ENCODE measurements at places on chromosomes 13 and 19.

- DNase-seq, result peak; percentile 49
Measured at GRCh38 chr19:47704024-47704423, 9.2 kb upstream of the EHD2 start.

GRCh38 chr13:96810104-96810503, 184.2 kb downstream of the OXGR1 start:
- no peak for DNase-seq

DNA sequence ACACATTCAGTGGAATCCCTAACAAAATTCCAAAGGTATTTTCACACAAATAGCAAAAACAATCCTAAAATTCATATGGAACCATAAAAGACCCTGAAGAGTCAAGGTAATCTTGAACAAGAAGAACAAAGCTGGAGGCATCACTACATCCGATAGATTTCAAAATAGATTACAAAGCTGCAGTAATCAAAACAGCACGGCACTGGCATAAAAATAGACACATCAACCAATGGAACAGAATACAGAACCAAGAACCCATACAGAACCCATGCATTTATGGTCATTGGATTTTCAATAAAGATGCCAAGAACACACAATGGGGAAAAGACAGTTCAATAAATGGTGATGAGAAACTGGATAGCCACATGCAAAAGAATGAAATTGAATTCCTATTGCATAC, 32.5 kb downstream of the ZNF566 start:
- no peak for DNase-seq

DNA sequence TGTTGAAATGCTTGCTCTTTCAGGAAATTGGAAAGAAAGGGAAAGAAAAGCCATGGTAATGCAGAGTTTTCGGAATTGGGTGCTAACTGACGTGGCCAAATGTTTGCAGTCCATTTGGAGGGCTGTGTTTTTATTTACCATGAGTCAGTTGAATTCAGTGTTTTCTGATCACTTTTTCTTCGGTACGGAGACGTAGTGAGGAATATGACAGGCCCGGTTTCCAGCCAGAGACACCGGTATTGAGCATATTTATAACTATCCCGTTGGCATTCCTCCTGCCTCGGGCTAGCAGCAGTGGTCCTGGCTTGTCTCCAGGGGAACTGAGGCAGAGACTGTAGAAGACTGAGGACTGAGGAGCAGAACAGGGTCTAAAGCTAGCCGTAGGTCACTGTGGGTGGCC, 1.0 kb downstream of the CDC16 start:
- no peak for DNase-seq

DNA sequence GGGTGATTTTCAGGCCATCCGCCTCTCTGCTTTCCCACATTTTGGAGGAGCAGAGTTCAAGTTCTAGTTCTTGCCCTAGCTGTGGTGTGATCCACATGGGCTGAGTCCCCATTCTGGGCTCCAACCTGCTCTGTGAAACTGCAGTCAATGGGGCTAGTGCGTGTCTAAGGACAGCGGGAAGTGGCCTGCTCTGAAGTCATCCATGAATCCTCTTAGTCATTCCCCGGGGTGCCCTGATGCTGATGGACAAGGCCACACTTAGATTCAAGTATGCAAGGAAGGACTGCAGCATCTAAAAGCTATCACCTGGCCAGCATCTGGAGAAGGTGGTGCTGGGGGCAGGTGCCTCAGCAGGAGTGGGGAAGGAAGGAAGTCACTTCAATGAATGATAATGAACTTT, 94.6 kb downstream of the TSHZ3 start:
- DNase-seq, result no peak

GRCh38 chr19:56117376-56117884, 3.7 kb downstream of the ZNF787 start:
- no peak for DNase-seq

DNA sequence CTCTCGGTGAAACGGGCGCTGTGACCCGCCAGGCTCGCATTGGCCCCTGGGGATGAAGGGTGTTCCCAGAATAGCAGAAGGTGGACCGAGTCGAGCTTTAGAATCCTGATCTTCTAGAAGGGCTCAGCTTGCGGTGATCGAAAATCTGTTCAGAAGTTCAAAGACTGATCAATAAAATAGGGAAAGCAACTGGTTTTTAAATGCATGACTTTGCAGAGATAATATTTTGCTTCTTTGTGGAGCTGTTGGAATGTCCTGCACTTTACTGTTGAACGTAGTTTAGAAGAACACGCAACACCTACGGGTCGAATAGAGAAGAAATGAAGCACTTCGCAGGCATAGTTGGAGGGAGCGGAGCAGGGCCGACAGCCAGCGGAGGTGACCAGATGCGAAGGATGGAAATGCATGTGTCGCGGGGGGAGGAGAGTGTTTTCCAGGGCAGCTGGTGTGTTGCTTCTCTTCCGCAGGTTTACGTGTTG, 766 bp downstream of the CEBPG start:
- DNase-seq, result peak; percentile 48

GRCh38 chr13:97165502-97166425, 56.4 kb upstream of the MBNL2 start:
- DNase-seq, result no peak

GRCh38 chr13:48578516-48579164, 45.8 kb upstream of the RCBTB2 start:
- no peak for DNase-seq

- no peak for DNase-seq
Measured at GRCh38 chr13:102643656-102644055, 46.9 kb downstream of the TPP2 start.

- DNase-seq, result no peak
Measured at GRCh38 chr19:8113017-8113416, 36.4 kb downstream of the FBN3 start.

Measured in EH (cell line).